ENCODE measurements at places on chromosomes 16 and 17. TPM values are rescaled to one million over a fixed set of nuclear protein-coding genes. Genes with fewer than 3 reads are reported as not detected.

The WSCD1 gene
- total RNA-seq: 29.0 TPM

DNA sequence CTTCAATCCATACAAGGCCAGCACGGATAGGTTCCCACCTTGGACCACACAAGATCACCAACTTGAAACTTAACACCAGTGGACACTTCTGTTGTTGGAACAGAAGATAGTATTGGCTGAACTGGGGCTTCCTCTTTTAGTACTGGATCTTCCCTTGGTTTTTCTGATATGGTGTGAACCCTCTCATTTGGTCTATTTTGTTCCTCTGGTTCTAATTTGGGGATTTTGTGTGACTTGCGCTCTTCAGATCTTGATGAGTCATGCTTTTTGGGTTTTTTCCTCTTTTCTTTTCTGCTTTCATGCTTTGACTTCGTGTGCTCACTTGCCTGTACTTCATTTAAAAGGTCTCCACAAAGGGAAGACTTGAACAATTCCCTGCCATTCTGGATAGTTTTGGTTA is 39.0 kb downstream of the SOST start:
- H3K27ac ChIP-seq: peak overlapping the region; percentile 96
- DNase-seq: no peak
- no peak overlapping the region for H3K4me3 ChIP-seq

- H3K4me3 ChIP-seq: no peak overlapping the region
- H3K27ac ChIP-seq: no peak overlapping the region
Measured at GRCh38 chr17:41680426-41681040, 8.2 kb upstream of the EIF1 start.

- DNase-seq: no peak
- H3K27me3 ChIP-seq: no peaks in the 10 kb centered on the region
- H3K4me3 ChIP-seq: no peak overlapping the region
- no peaks in the 10 kb centered on the region for H3K36me3 ChIP-seq
Measured at GRCh38 chr17:27573971-27574525, 56.9 kb upstream of the LGALS9 start.

The PRSS36 gene
- total RNA-seq: 1.3 TPM
